ENCODE measurements at places on chromosomes 5 and 9.

- DNase-seq = peak; percentile 39
Measured at GRCh38 chr9:110058304-110058953, 149.5 kb downstream of the C9orf152 start.

DNA sequence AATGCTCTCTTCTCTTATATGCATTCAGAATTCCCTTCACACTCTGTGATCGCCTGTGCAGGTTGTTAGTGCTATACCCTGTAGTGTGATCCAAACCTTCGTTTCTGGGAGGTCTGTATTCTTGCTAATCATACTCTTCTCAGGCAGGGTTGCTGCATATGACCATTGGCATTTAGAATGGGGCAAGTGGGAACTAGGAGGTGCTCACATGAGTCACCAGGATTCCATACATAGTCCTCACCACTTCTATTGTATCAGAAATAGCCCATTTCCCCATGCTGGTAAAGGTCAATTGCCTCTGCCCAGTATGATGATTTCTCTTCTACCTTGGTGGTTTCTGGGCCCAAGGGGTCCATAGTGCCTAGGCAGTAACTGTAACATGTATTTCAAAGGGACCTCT is 443.5 kb upstream of the CDH6 start:
- peak; percentile 48 for DNase-seq

DNA sequence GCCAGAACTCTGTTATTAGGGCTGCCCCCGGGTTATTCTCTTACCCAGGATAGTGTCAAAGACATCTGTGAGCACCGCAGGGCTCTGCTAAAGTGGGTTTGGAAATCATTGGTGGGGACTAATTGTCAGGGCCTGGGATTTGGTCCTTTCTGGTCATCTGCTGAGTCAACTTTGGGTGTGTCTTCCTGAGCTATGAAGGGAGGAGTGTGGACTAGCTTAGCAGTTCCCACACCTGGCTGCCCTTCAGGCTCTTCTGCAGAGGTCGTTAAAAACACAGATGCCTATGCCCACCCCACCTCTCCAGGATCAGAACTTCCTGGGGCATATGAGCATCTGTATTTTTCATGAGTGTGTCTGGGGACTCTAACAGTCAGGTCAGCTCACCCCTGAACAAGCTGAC is 352.2 kb downstream of the SLIT3 start:
- DNase-seq = no peak

DNA sequence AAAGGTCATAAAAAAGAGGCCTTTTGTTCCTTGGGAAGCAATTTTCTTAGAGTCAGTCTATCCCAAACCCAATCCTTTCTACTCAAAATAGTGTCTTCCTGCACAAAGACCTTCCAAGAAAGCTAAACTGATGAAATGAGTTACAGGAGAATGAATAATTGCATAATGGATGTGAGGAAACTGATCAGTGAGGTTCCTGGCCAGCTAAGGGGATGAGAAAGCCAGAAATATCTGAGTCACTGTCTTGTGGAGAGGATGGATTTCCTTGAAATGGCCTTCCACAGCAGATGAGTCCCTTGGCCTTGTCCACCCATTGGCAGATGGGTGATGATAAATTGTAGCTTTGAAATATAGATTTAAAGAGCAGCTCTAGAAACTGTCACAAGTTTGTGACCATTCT is 756.1 kb downstream of the DNAH5 start:
- DNase-seq = no peak

DNA sequence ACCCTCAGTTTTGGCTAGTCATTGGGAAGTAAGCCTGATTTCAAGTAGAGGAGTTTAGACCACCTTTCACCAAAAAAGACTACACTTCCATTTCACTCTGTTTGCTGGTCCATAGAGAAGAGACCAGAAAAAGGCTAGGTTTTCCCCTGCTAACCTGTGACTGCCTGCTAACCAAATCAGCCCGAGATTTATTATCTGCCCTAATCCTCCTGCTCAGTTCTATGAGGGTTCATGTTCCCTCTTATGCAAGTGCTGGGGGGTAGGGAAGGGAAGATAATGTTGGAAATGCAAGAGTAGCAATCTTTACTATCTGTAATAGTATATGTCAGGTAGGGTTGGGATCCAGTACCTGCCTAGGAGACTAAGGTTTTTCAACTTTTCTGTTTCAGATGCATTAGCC is 51.6 kb upstream of the CCNG1 start:
- no peak for DNase-seq

DNA sequence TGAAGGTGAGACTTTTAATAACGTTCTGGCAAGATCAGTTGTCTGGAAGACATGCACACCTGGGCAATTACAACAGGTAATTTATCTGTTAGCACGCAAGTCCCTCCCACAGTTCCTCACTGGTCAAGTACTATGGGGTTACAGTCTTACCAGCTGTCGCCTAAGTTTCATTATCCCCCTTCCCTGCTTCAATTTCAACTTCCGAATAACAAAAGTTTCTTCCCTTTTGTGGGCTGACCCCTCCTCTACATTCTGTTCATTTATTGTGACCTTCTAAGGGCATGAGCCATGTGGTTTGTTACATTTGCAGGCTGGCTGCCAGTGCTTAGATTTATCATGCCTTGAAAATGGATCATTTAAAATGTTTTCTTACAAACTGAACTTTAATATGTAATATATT is 16.5 kb downstream of the GAPT start:
- no peak for DNase-seq

DNA sequence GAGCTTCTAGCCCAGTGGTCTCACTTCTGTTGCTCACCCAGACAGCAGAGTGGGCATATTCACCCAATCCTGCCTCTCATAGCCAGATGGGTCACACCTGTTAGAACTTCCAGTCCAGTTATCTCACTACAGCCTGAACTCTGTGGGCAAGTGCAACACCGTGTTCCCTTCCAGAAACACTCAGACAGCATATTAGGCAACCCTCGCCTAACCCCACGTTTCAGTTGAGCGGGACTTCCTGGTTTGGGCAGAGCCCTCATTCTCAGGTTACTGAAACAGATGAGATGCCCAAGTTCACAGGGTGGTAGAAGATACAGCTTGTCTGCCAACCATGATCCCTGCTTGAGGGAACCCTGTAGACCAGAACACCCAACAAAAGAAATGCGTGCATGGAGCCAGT is 538.2 kb downstream of the CYLC2 start:
- DNase-seq = no peak

- DNase-seq = no peak
Measured at GRCh38 chr5:9139344-9139743, 406.5 kb downstream of the SEMA5A start.

- DNase-seq = no peak
Measured at GRCh38 chr5:129141696-129142095, 47.1 kb downstream of the ISOC1 start.

DNA sequence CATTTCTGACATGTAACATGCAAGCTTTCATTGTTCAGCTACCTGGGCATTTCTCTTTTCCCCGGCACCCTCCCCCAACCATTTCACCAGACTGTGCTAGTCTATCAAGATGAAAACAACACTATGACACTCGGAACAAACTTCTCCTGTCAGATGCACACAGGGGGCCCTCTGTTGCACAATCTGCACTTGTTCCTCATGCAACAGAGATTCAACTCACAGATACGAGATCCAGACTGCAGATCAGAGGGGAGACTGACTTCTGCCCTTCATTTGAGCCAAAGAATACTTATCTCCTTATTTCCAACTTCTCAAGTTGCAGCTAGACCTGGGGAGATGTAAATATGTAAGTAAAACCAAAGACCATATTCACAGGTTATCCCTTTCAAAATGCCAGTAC is 15.7 kb upstream of the FST start:
- no peak for DNase-seq

- no peak for DNase-seq
Measured at GRCh38 chr9:2173170-2173569, 158.0 kb downstream of the SMARCA2 start.

DNA sequence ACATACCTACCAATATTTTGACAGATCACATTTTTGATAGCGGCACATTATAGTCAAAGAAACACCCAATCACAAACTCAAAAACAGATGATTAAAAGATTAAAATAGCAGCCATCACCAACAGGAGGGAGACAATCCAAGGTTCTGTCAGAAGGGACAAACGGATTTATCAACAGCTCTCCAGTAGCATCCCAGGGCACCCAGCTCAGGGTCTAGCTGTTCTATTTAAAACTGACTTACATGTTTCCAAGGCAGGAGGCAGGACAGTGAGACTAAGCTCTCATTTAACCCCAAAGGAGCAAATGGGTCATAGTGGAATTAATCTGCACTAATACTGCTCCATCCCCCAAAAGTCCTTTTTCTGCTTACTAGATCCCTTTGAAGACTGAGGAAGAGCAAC is 3.2 kb downstream of the AGTPBP1 start:
- no peak for DNase-seq

DNA sequence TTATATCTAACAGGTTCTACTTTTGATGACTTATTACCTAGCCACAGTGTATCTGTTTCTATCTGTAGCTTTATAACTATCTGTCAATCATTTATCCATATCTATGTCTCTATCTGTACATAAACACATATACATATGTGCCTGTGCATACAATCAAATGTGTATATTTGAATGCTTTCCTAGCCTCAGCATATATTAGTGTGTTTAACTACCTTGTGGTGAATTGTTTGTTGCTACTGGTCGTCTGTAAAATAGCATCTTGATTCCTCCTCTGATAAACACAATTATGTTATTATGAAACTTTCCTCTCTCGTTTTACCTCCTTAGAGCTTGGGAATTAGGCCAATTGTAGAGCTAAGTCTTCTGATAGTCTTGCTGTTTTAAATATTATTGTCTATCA is 44.4 kb downstream of the PARP8 start:
- DNase-seq = no peak

- DNase-seq = no peak
Measured at GRCh38 chr5:6084836-6085235, 293.5 kb downstream of the MED10 start.

DNA sequence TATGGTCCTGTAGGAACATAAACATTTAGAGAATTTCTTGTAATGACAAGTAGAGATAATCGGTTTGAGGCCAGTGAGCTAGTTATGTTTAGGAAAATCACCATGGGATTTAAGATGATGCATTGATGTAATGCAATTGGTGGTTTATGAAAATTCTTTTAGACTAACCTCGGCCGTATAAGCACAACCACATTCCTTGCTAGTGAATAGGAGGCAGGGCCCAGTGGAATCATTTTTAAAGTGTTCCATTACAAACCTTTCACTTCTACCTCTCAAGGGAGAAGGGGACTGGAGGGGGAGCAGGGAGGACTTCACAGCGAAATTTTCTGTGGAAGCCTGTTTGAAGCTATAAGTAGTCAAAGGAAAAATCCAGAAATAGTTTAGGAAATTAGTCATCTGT is 71.8 kb upstream of the NFIL3 start:
- DNase-seq = peak; percentile 94

GRCh38 chr9:20437476-20437875 is 184.8 kb downstream of the MLLT3 start:
- peak; percentile 69 for DNase-seq

Measured in brain microvascular endothelial cell (primary cell).